ENCODE measurements at places on chromosomes 16 and 17.
A peak's percentile ranks its signal among the peaks of the same experiment; 100 is the strongest.

GRCh38 chr17:80262775-80263244 lies 2.2 kb downstream of the RNF213 start:
- DNase-seq, result no peak

GRCh38 chr16:11757671-11758545 lies 15.3 kb upstream of the TXNDC11 start:
- peak; percentile 53 for DNase-seq

GRCh38 chr17:32746280-32746679 lies 130.6 kb downstream of the MYO1D start:
- DNase-seq, result no peak

DNA sequence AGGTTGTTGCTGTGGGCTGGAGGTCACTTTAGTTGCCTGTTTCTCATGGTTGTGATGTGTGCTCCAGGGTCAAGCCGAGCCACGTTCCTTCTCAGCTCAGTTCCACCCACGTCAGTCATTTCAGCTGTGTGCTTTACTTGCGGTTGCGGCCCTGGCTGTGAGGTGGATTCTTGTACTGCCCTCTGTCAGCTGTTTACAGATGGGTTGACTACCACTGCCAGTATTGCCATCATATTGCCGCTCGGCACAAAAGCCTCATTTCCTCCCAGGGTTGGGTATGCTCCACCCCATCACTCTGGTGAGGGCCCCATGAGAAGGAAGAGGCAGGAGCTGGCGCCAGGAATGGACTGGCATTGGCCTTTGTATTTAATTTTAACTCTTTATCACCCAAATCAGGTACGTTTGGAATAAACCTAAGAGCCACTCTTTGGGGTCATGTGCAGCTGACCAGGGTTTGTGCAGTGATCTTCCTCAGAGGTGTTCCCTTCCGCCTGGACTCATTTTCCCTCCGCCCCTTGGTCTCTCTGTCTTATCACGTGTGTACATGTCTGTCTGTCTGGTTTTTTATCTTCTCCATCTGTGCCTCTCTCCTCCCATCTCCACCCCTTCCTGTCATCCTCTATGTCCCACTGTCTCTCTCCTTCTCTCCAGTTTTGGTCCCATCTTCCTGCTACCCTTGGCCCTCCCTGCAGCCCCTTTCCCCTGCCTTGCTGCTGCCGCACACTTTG lies 25.0 kb downstream of the METTL22 start:
- DNase-seq, result no peak

DNA sequence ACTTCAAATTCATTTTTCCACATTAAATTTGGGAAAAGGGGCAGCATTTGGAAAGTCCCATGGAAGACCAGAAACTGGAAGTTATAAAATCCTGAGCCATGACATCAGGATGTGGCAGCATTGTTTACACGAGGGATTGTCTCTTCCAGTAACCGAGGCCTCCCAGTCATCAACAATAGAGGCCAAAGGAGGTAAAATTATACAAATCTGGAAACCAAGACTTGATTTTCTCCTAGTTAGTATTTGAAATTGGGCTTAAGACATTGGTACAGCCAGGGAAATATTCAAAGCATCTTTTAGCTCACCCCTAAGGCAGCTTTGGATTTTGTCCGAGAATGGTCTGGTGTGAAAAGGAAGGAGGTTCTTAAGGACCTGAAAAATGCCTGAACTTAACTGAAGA lies 251.6 kb upstream of the FOXF1 start:
- DNase-seq, result no peak

- no peak for DNase-seq
Measured at GRCh38 chr17:81612172-81612970, 24.5 kb downstream of the NPLOC4 start.

DNA sequence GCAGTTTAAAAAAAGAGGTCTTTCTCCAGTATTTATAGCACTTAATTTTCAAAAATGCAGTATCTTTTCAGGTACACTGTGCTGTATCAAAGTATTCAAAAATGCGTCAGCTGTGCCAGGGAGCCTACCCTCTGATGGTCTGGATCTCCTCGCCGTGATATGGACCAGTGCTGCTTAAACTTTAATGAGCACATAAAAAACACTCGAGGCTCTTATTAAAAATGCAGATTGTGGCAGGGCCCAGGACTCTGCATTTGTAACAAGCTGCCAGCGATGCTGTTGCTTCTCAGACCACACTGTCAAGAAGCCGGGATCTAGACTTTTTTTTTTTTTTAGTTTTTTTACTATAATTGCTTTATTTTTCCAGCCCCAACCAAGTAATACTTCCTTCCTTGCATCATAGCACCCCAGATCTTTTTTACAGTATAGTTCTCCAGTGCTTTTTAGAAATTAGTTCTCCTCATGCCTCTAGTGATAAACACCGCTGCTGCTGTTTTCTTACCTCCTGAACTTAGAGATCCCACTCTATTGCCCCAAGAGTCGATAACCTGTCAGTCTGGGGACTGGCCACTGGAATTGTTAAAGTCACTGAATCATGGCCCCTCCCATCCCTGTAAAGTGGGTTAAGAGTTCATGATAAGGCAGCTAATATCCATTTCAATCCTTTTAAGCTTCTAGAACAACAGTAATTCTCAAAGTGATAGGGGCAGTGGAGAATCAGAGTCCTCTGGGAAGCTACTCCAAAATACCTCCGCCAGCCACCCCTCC lies 1.6 kb upstream of the SMARCD2 start:
- no peak for DNase-seq

GRCh38 chr16:5977329-5977728 lies 879.7 kb upstream of the EEF2KMT start:
- DNase-seq, result peak; percentile 45

- no peak for DNase-seq
Measured at GRCh38 chr17:80354336-80354735, 60.6 kb upstream of the ENDOV start.

DNA sequence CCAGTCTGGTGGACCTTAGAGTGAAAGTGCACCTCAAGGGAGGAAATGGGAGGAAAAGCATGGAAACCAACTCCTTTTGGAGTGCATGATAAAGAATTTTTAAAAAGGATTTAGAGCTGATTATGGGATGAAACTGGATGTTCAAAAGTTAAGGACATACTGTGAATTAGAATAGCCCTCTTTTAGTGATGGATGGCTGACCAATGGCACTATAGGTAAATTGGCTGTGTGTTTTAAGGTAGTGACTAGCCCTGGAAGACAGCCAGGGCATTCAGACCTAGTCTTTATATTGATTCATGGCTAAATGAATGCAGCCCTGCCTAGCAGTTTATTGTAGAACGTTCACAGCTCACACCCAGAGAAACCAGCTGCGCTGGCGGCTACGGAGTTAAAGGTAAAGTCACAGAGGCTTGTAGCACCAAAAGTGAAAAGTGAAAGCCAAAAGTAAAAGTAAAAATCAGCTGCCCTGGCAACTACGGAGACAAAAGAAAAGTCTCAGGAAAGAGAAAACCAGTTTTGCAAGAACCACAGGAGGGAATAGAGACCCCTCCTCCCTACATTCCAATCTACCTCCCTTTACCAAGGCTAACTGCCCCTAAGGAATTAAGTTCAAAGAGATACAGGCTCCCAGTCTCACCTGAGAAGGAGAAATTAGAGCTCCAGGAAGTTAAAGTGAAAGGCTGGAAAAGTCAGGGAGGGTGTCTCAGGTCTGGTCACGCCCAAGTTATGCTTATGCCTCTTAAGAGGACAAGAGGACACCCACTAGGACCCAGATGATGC lies 21.8 kb downstream of the ACSM1 start:
- peak; percentile 72 for DNase-seq

DNA sequence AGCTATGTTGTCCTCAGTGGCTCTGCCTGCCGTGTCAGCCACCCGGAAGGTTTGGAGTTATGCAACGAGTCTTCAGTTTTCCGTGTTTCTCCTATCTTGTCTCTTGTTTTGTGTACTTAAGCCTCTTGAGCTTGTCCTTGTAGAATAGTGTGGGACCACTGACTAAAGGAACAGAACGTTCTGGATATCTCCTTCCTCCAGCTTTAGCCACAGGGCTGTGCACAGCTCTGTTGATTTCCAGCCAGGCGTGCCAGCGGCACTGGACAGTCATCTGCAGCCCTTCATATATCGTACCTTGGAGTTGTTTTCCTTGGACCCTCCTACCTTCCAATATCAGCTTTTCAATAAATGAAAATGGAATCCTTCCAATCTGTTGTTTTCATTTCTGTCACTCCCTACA lies 39.8 kb downstream of the TMEM11 start:
- DNase-seq, result no peak

DNA sequence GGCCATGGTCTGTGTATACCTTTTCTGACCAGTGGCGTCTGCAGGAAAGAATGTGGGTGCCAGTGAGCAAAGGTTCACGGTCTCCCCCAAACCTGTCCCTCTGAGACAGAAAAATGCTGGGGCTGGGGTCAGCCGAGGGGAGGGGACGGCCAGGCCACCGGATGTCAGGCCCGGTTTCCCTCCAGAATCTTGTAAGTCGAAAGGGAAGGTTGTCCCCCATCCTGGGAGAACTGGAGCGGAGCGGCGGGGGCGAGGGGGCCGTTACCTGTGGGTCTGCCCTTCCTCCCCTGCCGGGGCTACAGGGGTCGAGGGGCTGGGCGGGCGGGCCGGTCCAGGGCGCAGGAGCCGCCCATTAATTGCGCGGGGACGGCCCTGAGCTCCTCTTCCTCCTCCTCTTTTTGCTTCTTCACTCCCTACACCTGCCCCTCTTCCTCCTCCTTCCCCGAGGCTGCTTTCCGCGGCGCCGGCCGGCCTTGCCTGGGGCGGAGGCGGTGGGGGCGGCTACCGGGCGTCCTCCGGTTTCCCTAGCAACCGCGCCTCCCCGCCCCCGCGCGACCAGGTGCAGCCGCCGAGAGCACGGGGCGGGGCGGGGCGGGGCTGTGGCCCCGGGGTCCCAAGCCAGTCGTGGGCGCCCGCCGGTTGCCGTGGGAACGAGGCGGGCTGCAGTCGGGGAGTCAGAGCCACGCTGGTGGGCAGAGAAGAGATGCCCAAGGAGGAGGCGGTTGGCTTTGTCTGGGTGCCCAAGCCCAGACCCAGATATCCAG lies at the start of gene MARCHF10:
Gene MARCHF10 (minus strand): TSS at position 503 of the 764 bp plus-strand sequence. CDS start 6,579 bp downstream, outside the sequence.
- peak; percentile 10 for DNase-seq

- no peak for DNase-seq
Measured at GRCh38 chr16:77925531-77925930, 96.8 kb upstream of the CLEC3A start.

DNA sequence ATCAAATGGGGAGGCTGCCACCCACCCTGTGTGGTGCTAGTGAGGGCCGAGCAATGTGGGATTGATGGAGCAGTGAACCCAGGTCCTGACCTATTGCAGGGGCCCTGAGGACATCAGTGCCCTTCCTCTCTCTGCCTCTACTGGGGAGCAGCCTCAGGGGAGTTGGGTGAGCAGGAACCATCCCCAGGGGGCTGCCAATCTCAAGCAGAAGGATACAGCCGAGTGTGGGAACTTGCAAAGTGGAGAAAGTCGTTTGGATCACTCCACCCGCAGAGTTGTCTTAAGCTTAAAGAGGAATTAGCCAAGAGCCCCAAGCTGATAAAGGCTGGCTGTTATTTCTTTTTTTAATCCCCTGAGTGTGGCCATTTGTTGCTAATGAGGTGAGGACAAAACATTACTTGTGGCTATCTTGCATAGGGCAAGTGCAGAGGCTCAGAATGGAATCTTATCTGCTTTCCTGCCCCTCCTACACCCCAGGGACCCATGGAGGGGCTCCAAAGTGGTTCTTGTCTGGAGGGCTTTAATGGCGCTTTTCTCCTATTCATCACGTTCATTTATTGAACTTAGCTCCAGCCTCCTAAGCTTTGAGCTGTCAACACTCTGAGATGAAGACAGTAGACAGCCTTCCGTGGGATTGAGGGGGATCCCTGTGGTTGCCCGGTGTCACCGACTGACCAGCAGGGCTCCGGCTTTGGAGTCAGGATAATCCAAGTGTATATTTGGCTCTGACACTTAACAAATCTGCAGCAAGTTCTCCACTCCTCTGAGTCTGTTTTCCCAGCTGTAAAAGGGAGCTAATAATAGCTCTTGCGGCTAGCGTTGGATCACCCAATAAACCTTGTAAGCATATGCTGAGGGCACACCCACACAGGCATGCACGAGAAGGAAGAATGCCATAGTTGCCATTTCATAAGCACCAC lies 45.1 kb downstream of the MYH11 start:
- DNase-seq, result peak; percentile 86

DNA sequence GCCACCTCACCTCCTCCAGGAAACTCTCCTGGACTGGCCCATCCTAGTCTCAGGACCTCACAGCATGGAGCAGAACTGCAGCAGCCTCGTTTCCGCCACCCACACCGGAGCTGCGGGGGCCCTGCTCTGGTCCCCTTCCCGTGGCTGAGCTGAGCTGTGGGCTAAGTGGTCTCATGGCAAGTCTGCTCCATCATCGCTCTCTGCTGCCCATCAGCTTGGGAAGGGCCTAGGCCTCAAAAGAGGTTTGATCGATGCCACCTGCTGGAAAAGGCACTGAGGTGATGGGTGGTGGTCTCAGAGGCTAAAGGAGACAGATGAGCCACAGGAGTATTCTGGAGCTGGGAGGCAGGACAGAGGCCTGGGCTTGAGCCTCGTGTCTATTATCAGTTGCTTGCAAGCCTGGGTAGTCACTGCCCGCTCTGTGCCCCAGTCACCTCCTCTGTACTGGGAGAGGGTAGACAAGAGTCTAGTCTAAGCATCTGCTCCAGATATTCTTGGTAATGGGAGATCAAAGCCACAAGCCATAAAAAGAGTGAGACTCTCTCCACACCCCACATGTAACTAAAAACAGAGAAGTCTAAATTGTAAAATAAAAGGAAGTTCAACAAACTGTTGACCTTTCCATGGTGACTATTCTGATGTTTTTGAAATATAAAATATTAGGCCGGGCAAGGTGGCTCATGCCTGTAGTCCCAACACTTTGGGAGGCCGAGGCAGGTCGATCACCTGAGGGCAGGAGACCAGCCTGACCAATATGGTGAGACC lies 1.6 kb downstream of the ITGAE start:
- no peak for DNase-seq

DNA sequence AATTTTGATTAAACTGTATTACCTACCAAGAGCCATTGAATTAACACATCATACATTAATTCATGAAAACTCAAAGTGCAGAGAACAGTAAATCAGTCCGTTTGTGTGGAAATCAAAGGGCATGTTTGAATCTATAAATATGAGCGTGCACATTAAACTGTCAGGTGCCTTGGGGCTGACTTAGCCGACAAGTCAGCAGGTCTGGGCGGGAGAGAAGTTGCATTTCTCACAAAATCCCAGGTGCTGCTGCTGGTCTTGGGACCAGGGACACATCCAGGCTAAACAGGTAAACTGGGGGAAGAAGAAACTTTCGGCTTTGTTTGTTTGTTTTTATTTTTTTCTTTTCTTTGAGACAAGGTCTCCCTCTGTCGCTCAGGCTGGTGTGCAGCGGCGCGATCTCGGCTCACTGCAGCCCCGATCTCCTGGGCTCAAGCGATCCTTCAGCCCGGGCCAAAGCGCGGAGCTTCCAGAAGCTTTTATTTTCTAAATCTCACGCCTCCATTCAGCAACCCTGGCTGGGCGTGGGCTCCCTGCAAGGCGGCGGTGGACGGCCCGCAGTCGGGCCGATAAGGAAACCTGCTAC lies 213.9 kb downstream of the MRTFB start:
- DNase-seq, result peak; percentile 48

- DNase-seq, result no peak
Measured at GRCh38 chr16:85498607-85499006, 114.5 kb upstream of the GSE1 start.

DNA sequence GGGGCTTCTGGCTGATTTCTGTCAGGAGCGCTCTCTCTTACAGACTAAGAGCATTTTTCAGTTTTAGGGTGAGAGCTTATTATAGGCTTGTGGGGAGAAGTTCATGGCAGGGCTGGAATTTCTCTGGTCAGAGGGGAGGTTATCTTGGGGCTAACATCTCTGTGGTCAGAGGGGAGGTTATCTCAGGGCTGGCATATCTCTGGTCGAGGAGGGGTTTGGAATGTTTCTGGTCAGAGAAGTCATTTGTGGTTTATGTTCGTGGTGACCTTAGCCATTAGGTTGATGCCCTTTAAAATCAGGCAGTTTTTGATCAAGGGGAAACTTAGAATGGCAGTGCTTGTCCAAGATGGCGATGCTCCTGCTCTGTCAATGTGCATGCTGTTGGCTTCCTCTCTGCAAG lies 10.8 kb upstream of the USP31 start:
- no peak for DNase-seq
